ENCODE measurements at places on chromosomes 2 and 18. TPM values are rescaled to one million over a fixed set of nuclear protein-coding genes. Genes with fewer than 3 reads are reported as not detected.

RTN4 gene
- 179 TPM for total RNA-seq

DNA sequence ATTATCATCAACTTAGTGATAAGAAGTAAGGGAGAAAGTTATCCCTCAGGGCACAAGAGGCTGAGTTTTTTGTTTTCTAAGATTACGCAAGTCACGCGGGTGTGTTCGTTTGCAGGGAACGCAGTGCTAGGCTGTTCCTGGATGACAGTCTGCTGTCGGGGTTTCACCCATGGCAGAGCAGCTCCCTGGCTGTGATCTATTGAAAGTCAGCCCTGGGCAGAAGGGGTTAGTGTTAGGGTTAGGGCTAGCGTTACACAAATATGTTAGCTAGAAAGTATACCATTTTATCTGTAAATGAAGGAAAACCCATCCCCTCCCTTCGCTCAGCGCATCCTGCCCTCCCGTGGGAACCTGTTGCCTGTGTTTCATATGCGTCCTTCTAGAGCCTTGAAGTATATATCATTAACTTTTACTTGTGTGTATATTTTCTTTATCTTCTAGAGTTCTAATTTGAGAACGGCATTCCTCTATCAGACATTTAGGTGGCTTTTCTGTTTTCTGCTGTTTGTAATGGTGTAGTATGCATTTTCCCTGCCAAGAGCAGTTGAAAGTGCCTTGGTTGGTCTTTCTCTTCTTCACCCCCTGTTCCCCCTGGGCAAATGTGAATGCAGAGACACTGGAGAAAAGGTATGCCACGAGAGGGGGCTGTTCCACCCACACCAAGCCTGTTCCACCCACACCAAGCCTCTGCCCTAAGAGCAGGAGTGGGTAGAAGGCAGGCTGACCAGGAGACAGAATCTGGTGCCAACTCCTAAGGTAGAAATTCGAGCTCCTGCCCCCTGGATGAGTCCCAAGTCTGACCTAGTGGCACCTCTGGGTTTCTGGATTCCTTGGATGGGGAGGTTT lies 47.0 kb downstream of the ARMC9 start:
- no peak for DNase-seq
- H3K36me3 ChIP-seq: no peaks in the 10 kb centered on the region
- no peak overlapping the region for H3K27ac ChIP-seq

DNA sequence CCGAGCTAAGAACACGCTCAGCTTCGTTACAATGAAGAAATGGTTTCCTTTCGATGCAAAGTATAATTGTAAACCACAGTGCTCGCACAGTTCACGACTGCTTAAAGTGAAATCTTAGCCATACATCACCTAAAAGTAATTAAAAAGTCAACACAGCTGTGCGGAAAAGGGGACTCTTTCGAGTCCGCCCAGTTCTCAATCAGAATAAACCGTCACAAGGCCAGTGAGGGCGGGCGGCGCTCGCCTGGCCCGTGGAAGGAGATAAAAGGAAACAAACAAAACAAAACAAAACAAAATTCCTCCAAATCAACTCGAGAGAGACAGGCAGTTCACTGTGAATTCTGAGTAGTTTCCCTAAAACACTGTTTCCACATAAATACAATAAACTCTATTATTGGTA lies 200.9 kb downstream of the TWIST2 start:
- no peak for DNase-seq
- H3K4me1 ChIP-seq: no peaks in the 10 kb centered on the region
- peaks cover 44% of the 10 kb centered on the region for H3K36me3 ChIP-seq
- H3K27ac ChIP-seq: no peak overlapping the region
- no peak overlapping the region for H3K4me3 ChIP-seq
- no peaks in the 10 kb centered on the region for H3K27me3 ChIP-seq

DNA sequence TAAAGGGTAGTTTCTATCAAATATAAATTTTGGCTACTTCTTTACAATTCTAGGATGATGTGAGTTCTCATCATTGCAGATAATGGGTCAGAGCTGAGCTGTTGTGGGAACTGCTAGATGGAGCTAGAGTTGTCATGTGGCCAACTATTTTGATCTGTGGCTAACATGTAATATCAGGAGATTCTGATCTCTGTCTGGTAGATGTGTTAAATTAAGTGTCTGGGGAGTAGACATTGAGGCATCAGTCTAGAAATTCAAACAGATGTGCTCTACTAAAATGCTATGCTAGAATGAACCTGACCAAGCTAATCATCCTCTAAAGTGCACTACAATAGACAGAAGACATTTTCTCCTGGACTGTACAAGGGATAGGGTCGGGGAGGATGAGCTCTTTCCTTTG lies 30.3 kb upstream of the DARS1 start:
- no peak overlapping the region for H3K4me3 ChIP-seq
- H3K36me3 ChIP-seq: no peaks in the 10 kb centered on the region
- peaks cover 7% of the 10 kb centered on the region for H3K4me1 ChIP-seq

GRCh38 chr2:98541906-98542305 lies 66.4 kb downstream of the COA5 start:
- H3K4me3 ChIP-seq: no peak overlapping the region
- no peak overlapping the region for H3K27ac ChIP-seq
- no peaks in the 10 kb centered on the region for H3K4me1 ChIP-seq
- no peaks in the 10 kb centered on the region for H3K27me3 ChIP-seq
- H3K36me3 ChIP-seq: peaks cover 7% of the 10 kb centered on the region

- no peak overlapping the region for H3K4me3 ChIP-seq
- H3K27ac ChIP-seq: no peak overlapping the region
- peaks cover 15% of the 10 kb centered on the region for H3K4me1 ChIP-seq
Measured at GRCh38 chr2:238207006-238207405, 3.5 kb upstream of the ILKAP start.

CHST9 gene
- total RNA-seq: 2.9 TPM

DNA sequence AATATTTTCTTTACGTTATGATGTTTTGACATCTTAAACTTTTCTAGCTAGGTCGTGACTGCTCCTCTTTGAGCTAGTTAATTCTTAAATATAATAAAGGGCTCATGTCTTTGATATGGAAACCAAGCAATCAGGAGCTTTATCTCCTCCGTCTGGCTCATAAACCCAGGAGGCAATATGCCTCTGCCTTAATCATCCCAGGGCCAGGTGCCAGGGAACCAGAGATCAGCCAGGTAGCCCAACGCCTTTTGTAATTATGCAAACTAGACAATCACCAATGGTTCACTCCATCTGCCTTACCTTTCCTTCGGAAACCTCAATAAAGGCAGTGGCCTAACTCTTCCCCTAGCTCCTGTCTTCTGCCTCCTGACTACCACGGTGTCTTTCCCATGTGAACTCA lies 213.7 kb downstream of the KCNJ3 start:
- no peaks in the 10 kb centered on the region for H3K4me1 ChIP-seq
- H3K27me3 ChIP-seq: no peaks in the 10 kb centered on the region
- no peak overlapping the region for H3K27ac ChIP-seq
- no peak for DNase-seq

GRCh38 chr18:38022234-38022633 lies 456.6 kb upstream of the CELF4 start:
- H3K36me3 ChIP-seq: no peaks in the 10 kb centered on the region
- no peaks in the 10 kb centered on the region for H3K4me1 ChIP-seq
- H3K4me3 ChIP-seq: no peak overlapping the region
- H3K27ac ChIP-seq: no peak overlapping the region

DNA sequence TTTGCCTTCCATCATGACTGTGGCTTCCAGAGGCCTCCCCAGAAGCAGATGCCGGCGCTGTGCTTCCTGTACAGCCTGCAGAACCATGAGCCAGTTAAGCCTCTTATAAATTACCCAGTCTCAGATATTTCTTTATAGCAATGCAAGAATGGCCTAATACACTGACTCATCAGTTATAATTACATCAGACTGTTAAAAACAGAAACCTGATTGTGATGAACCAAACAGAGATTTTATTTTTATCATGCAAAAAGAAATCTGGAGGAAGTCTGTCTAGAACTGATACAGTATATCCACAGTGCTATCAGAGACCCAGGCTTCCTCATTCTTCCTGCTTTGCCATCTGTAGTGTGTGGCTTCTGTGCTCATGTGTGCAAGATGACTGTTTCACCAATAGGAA lies 93.4 kb upstream of the MEX3C start:
- no peaks in the 10 kb centered on the region for H3K36me3 ChIP-seq
- H3K27me3 ChIP-seq: no peaks in the 10 kb centered on the region
- no peak for DNase-seq
- no peaks in the 10 kb centered on the region for H3K4me1 ChIP-seq

DNA sequence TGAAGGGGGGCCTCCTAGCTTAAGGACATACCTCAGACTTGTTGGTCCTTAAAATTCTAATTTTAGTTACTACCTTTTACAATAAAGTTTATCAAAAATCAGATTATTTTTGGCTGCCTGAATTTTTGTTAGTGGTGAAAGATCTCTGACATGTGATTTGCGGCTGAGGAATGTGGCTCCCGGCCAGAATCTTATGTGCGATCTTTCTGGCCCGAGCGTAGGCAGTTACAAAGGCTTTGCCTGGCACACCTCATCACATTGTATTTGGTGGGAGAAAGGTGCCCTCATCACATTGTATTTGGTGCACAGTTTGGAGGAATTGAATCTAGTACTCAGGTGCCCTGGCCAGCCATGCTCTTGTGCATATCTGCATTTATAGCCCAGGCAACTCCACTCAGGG lies 289.1 kb downstream of the GULP1 start:
- no peak for DNase-seq
- H3K4me1 ChIP-seq: no peaks in the 10 kb centered on the region
- H3K4me3 ChIP-seq: no peak overlapping the region

DNA sequence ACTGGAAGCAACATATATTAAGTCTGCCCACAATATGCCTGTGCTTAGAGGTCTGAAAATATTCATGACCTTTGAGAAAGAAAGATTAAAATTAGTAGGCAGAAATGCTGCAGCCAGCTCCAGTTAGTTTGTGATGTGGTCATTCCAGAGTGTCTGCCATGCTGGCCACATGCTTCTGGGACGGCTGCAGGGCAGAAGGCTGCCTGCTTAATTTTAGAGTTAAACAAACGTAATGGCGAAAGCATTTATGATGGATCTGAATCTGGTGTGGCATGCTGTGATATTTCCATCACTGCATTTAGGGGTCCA lies 95.4 kb downstream of the FHOD3 start:
- H3K4me3 ChIP-seq: no peak overlapping the region
- no peak for DNase-seq
- no peaks in the 10 kb centered on the region for H3K27me3 ChIP-seq
- no peak overlapping the region for H3K27ac ChIP-seq

SKA1 gene
- total RNA-seq: 6.0 TPM

- no peak overlapping the region for H3K4me3 ChIP-seq
- peaks cover 22% of the 10 kb centered on the region for H3K36me3 ChIP-seq
- no peaks in the 10 kb centered on the region for H3K27me3 ChIP-seq
- H3K27ac ChIP-seq: peak overlapping the region; percentile 26
- peaks cover 5% of the 10 kb centered on the region for H3K4me1 ChIP-seq
Measured at GRCh38 chr2:230457073-230457768, 41.2 kb downstream of the SP100 start.

DNA sequence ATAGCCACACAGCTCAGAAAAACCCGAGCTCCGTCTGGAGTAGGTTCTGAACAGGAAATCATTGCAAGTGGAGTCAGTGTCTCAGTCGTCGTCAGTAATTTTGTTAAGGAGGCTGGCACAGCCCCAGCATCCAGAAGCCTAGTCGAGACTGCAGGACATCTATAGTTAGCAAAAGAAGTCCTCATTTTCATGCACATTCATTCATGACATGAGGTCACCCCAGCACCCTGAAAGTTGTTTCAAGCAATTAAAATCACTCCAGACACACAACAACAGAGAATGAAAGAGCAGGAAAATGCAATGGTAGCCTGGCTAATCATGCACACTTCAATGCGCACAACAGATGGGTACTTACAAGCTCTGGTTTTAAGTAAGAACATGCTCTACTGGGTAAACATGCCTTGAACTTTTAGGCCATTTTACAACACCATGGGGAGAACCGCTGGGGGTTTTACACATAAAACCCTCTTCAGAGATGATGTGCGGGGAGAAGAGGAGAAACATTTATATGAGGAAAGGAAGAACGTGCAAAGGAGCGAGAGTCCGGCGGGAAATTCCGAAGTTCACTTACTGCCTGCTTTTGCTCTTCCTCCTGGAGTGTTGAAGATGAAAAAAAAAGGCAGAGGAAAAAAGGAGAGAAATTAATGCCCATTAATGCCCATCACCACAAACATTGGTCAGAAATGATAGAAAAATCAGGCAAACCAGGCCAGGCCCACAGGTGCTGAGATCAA lies 77.4 kb upstream of the DNMT3A start:
- peaks cover 22% of the 10 kb centered on the region for H3K36me3 ChIP-seq
- H3K4me1 ChIP-seq: no peaks in the 10 kb centered on the region
- H3K4me3 ChIP-seq: no peak overlapping the region
- no peak overlapping the region for H3K27ac ChIP-seq
- no peaks in the 10 kb centered on the region for H3K27me3 ChIP-seq
- DNase-seq: no peak

- no peaks in the 10 kb centered on the region for H3K4me1 ChIP-seq
- DNase-seq: no peak
- H3K27me3 ChIP-seq: no peaks in the 10 kb centered on the region
- H3K36me3 ChIP-seq: no peaks in the 10 kb centered on the region
- H3K27ac ChIP-seq: no peak overlapping the region
Measured at GRCh38 chr2:99812426-99812825, 322.6 kb upstream of the REV1 start.
